Endodermal cell (in vitro differentiated cells): ENCODE measurements at places on chromosomes 5 and 9. TPM values are rescaled to one million over a fixed set of nuclear protein-coding genes. Genes with fewer than 3 reads are reported as not detected.

GRCh38 chr5:3452622-3453021 is 143.0 kb upstream of the IRX1 start:
- H3K4me1 ChIP-seq = no peaks in the 10 kb centered on the region
- no peak overlapping the region for H3K27ac ChIP-seq
- H3K4me3 ChIP-seq = no peak overlapping the region
- no peaks in the 10 kb centered on the region for H3K27me3 ChIP-seq
- DNase-seq = no peak
- no peaks in the 10 kb centered on the region for H3K36me3 ChIP-seq

- no peak for DNase-seq
- H3K36me3 ChIP-seq = no peaks in the 10 kb centered on the region
- no peak overlapping the region for H3K27ac ChIP-seq
- H3K4me1 ChIP-seq = no peaks in the 10 kb centered on the region
- H3K4me3 ChIP-seq = no peak overlapping the region
These were observed 464.5 kb upstream of the SMARCA2 start for GRCh38 chr9:1550636-1551035.

Gene C8G
- total RNA-seq = 1.2 to 1.6 TPM in 2 of 3 replicates, not detected in the other

- DNase-seq = no peak
- no peaks in the 10 kb centered on the region for H3K27me3 ChIP-seq
- H3K4me1 ChIP-seq = peaks cover 10% of the 10 kb centered on the region
- H3K27ac ChIP-seq = no peak overlapping the region
- H3K36me3 ChIP-seq = no peaks in the 10 kb centered on the region
These were observed 47.2 kb downstream of the ARHGEF28 start for GRCh38 chr5:73673161-73673591.

Gene ADCY2
- total RNA-seq = 62.3 to 84.5 TPM (median 63.2 TPM) in 3 replicates

DNA sequence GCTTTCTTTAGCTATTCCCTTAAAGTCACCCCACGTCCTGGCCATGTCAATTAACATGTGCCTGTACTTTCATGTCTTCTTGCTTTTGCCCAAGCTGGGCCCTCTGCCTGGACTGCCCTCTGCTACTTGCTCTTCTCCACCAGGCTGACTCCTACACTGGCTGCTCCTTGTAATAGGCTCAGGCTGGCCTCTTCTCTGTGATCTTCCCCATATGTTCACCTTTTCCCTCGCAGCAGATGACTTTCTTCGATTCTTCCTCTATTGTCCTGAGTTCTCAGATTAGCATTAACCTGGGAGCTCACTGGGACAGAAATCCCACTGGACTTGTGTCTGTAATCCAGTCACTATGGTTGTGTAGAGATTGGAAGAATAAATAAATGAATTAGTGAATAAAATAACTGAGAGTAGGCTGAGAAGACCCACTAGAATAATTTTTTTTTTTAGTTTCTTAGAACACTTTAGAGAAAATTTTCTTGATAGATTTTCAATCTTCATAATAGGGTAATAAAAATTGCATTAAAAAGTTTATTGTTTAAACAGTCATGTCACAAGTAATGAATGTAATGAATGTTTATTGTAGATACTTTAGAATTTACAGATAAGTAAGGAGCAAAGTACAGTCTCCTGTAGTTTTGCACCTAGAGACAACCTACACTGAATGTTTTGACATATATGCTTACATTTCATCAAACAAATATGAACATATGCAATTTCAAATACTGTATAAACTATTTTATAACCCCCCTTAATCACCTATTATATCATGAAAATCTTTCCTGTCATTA is 47.4 kb upstream of the TNFSF15 start:
- no peak overlapping the region for H3K4me3 ChIP-seq
- H3K27me3 ChIP-seq = no peaks in the 10 kb centered on the region
- DNase-seq = no peak
- H3K27ac ChIP-seq = no peak overlapping the region
- H3K4me1 ChIP-seq = no peaks in the 10 kb centered on the region
- no peaks in the 10 kb centered on the region for H3K36me3 ChIP-seq

- H3K36me3 ChIP-seq = no peaks in the 10 kb centered on the region
- H3K4me3 ChIP-seq = no peak overlapping the region
- no peaks in the 10 kb centered on the region for H3K27me3 ChIP-seq
- no peak overlapping the region for H3K27ac ChIP-seq
- DNase-seq = no peak
These were observed 12.8 kb downstream of the RALGPS1 start for GRCh38 chr9:126927419-126927818.

Gene HMCN2
- total RNA-seq = 2.3 to 3.9 TPM (median 3.7 TPM) in 3 replicates

Gene ZNF608
- total RNA-seq = 129 and 140 TPM in 2 replicates

Gene PKD2L2
- not detected in 2 replicates for total RNA-seq

GRCh38 chr5:14896131-14896530 is 24.6 kb upstream of the ANKH start:
- H3K27ac ChIP-seq = no peak overlapping the region
- H3K36me3 ChIP-seq = no peaks in the 10 kb centered on the region
- H3K27me3 ChIP-seq = no peaks in the 10 kb centered on the region
- peaks cover 3% of the 10 kb centered on the region for H3K4me1 ChIP-seq
- DNase-seq = no peak

Gene NUTM2F
- total RNA-seq = not detected in 2 replicates

Gene NOXA1
- 3.8 and 5.0 TPM in 2 replicates for total RNA-seq

DNA sequence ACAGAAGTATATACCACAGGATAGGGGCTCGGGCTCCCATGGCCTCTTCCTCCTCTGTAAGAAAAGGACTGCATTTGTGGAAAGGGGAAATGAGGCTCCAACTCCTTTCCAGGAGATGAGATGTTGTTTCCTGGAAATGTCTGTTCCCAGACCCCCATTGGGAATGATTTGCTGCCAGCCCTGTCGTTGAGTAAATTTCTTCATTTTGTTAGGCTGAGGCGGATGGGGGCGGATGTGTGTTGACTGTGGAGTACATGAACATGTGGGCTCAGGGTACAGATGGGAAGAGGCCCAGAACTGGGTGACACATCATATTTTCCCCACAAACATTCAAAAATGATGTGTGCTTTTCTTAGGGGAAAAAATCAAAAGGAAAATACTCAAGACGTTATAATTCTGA is 28.8 kb upstream of the TNFAIP8 start:
- H3K4me3 ChIP-seq = no peak overlapping the region
- no peaks in the 10 kb centered on the region for H3K36me3 ChIP-seq
- H3K4me1 ChIP-seq = peaks cover 32% of the 10 kb centered on the region
- no peaks in the 10 kb centered on the region for H3K27me3 ChIP-seq

GRCh38 chr9:35044071-35044470 is 28.4 kb downstream of the VCP start:
- peak; percentile 71 for DNase-seq
- H3K4me3 ChIP-seq = no peak overlapping the region
- peaks cover 27% of the 10 kb centered on the region for H3K36me3 ChIP-seq
- H3K4me1 ChIP-seq = peaks cover 4% of the 10 kb centered on the region
- no peaks in the 10 kb centered on the region for H3K27me3 ChIP-seq
- no peak overlapping the region for H3K27ac ChIP-seq

Gene GLRA1
- not detected in 2 replicates for total RNA-seq

DNA sequence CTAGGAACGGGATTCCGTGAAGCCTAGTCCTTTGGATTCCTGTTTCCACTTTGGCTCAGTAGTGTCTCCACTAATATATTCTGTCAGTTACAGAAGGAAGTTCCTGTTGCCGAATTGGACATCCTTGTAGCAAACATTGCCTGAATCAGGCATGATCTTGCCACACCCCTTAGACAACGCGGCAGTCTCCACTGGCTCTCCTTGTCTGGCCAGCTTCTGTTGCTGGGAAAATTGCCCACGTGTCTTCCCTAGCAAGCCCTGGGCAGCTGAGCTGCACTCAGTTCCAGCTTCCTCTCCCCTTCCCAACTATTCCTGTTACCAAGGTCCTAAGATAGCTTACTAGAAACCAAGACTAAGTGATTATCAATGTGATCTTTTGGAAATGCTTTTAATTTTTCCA is 316.6 kb upstream of the RIOK2 start:
- no peaks in the 10 kb centered on the region for H3K27me3 ChIP-seq
- H3K36me3 ChIP-seq = no peaks in the 10 kb centered on the region
- peaks cover 3% of the 10 kb centered on the region for H3K4me1 ChIP-seq
- no peak for DNase-seq

DNA sequence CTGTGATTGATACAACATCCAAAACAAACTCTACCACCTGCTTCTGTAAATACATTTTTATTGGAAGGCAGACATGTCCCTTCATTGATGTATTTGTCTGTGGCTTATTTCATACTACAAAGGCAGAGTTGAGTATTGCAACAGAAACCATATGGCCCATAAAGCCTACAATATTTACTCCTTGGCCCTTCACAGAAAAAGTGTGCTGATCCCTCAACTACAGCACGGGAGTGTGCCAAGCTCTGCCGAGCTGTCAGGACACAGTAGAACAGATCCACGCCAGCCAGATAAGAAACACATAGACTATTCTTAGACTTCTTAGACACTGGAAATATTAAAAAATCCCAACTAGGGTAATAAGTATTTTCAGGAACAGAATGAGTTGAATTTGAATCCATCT is 13.2 kb downstream of the TICAM2 start:
- no peaks in the 10 kb centered on the region for H3K4me1 ChIP-seq
- no peak for DNase-seq
- no peaks in the 10 kb centered on the region for H3K27me3 ChIP-seq
- no peaks in the 10 kb centered on the region for H3K36me3 ChIP-seq

Gene C5orf52
- not detected in 3 replicates for total RNA-seq

DNA sequence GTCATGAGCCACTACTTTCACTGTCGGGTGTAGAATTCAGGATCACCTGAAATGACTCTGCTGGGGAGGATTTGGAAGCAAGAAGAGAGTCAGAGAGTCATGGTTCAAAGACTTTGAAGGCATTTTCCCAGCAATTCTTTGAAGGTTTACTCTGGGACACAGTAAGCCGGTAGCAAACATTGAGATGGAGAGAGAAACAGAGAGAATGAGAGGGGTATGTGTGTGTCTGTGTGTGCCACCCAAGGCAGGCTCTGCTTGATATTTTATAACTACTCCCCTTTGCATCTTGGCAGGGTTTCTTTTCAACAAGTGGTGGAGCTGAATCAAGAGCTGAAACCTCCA is 89.8 kb downstream of the ANKRD55 start:
- H3K4me3 ChIP-seq = no peak overlapping the region
- H3K4me1 ChIP-seq = peaks cover 6% of the 10 kb centered on the region
- H3K27me3 ChIP-seq = no peaks in the 10 kb centered on the region
- H3K27ac ChIP-seq = no peak overlapping the region
- H3K36me3 ChIP-seq = no peaks in the 10 kb centered on the region
- DNase-seq = no peak

- H3K27me3 ChIP-seq = no peaks in the 10 kb centered on the region
- peak; percentile 65 for DNase-seq
- no peaks in the 10 kb centered on the region for H3K36me3 ChIP-seq
These were observed 75.2 kb upstream of the SMARCA2 start for GRCh38 chr9:1939926-1940368.

DNA sequence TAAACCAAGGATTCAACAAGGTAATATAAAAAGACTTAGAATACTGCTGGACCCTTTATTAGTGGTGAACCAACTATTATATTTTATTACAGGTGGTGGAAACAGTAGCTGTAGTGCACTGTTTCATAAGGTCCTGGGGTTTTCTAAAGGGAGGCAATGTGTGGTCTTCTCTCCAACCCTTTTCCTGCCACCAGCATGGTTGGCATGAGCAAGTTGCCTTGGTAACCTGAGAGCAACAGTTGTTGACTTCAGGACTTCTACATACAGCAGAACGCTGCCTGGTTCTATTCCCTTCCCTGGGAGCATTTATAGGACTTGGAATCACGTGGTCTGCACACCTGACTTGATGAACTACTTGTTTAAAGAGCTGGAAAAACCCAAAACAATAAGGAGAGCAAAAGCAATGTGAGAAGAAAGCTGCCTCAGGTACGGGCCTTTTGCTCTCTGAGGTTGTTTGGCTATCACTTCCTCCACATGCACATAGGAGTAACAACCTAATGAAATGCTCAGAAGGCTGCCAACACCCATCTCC is 81.1 kb upstream of the RAI14 start:
- peaks cover 5% of the 10 kb centered on the region for H3K27me3 ChIP-seq
- no peaks in the 10 kb centered on the region for H3K36me3 ChIP-seq
- no peak for DNase-seq
- no peaks in the 10 kb centered on the region for H3K4me1 ChIP-seq
- no peak overlapping the region for H3K4me3 ChIP-seq

GRCh38 chr5:124783794-124784193 is 37.4 kb upstream of the ZNF608 start:
- no peaks in the 10 kb centered on the region for H3K4me1 ChIP-seq
- H3K36me3 ChIP-seq = no peaks in the 10 kb centered on the region

- H3K36me3 ChIP-seq = no peaks in the 10 kb centered on the region
- no peak overlapping the region for H3K27ac ChIP-seq
- H3K4me1 ChIP-seq = no peaks in the 10 kb centered on the region
- no peak overlapping the region for H3K4me3 ChIP-seq
These were observed 228.1 kb upstream of the NR4A3 start for GRCh38 chr9:99593610-99594009.

- H3K4me1 ChIP-seq = no peaks in the 10 kb centered on the region
- peaks cover 7% of the 10 kb centered on the region for H3K36me3 ChIP-seq
- no peak overlapping the region for H3K27ac ChIP-seq
- no peak overlapping the region for H3K4me3 ChIP-seq
These were observed 9.6 kb downstream of the NCS1 start for GRCh38 chr9:130181678-130182380.

Gene GZMA
- total RNA-seq = 0.31 and 0.36 TPM in 2 replicates

DNA sequence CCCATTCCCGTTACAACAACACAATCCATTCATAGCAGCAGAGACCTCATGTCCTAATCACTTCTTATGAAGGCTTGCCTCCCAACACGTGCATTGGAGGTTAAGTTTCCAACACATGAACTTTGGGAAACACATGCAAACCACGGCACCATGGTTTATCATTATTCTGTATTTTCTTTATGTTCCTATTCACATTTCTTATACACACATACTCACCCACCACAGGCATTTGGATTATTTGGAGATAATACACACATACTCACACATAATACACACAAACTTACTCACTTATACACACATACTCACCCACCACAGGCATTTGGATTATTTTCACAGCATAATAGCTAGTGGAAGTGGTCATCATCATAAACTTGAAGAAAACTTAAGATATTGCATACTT is 75.6 kb downstream of the C7 start:
- no peak overlapping the region for H3K4me3 ChIP-seq
- DNase-seq = no peak
- H3K27me3 ChIP-seq = no peaks in the 10 kb centered on the region
- no peak overlapping the region for H3K27ac ChIP-seq
- H3K4me1 ChIP-seq = no peaks in the 10 kb centered on the region

GRCh38 chr9:33431420-33431819 is 16.0 kb downstream of the AQP3 start:
- no peaks in the 10 kb centered on the region for H3K27me3 ChIP-seq
- no peaks in the 10 kb centered on the region for H3K4me1 ChIP-seq
- H3K4me3 ChIP-seq = no peak overlapping the region
- H3K36me3 ChIP-seq = no peaks in the 10 kb centered on the region
- H3K27ac ChIP-seq = no peak overlapping the region
- no peak for DNase-seq

DNA sequence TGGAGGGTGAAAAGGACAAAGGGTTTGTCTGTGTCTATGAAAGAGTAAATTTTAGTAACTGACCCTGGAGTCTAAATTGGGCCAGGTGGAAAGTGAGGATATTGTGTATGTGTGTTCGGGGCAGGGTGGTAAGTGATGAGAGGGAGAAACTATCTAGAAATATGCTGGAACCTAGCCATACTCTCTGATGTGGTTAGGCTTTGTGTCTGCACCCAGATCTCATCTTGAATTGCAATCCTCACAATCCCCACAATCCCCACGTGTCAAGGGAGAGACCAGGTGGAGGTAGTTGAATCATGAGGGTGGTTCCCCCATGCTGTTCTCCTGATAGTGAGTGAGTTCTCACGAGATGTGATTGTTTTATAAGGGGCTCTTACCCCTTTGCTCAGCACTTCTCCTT is 60.6 kb downstream of the COMMD10 start:
- H3K27ac ChIP-seq = no peak overlapping the region
- no peaks in the 10 kb centered on the region for H3K36me3 ChIP-seq
- DNase-seq = no peak
- no peak overlapping the region for H3K4me3 ChIP-seq
- no peaks in the 10 kb centered on the region for H3K27me3 ChIP-seq

Gene GLIPR2
- 38.6 to 67.6 TPM (median 42.1 TPM) in 3 replicates for total RNA-seq
